Stimulated activated CD8-positive, alpha-beta memory T cell treated with anti-CD3 and anti-CD28 coated beads, Interleukin-4, amount 100 ng/mL, for 1 hour (primary cell): ENCODE measurements at places on chromosomes 5 and 9.

DNA sequence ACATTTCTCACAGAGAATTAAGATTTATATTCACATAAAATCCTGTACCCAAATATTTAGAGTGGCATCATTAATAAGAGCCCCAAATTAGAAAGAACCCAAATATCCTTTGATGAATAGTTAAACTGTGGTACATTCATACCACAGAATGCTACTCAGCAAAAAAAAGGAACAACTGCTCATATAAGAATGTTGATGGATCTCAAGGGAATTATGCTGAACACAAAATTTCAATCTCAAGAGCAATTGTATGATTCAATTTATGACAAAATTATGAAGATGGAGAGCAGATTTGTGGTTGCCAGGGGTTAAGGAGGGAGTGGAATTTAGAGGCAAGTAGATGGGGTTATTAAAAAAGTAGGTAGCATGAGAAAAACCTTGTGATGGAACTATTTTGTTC, 4.5 kb upstream of the PAIP1 start:
- no peak for DNase-seq

GRCh38 chr5:54305737-54306136, 4.6 kb downstream of the ARL15 start:
- DNase-seq, result no peak

DNA sequence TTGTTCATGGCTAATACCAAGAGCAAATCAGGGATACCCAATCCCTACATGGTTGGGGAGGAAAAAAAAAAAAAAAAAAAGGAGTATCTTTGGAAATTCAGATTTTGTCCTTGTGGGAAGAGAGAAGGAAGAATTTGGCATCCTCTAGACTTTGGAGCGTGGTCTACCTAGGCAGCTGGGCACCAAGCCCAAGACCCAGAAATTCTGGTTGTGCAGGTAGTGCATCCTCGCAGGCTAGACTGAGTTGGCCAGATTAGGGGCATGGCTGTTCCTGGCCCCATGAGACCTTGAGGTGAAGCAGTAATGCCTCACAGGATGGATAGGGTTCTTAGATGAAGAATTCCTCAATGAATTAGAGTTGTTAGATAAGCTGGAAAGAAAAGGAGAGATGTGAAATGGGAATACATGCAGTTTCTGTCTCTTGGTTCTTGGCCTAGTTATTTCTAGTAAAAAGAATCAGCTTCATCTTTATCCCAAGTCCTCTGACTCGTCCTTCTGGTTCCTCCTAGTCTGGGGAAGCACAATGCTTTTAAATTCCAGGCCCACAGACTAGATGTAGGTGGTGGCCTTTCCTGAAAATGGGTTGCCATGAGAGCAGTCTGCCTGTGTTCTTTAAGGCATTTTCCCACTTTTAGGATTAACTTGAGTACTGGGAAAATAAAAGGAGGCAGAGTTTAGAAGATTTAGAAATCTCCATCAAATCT, 140.5 kb upstream of the RUSC2 start:
- DNase-seq, result no peak

GRCh38 chr5:1322036-1322900, 22.6 kb downstream of the CLPTM1L start:
- DNase-seq, result no peak

DNA sequence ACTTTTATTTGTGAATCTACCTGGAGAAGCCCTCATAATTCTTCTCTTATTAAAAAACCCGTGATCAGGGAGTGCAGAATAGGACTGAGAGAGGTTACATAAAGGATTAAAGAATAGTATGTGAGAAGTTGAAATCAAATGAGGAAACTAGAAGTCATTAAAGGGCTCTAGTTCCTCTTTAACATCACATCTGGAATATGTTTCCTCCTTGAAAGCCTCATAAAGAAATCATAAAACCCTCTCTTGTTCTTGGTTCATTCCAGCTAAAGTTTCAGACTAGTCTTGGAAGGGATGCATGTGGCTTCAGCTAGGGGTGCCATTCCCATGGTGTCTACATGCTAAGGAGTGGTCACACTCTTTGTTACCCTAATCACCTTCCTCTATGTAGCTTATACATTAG, 5.7 kb upstream of the C5orf46 start:
- no peak for DNase-seq

GRCh38 chr9:75814667-75815066, 75.8 kb upstream of the PCSK5 start:
- DNase-seq, result no peak

DNA sequence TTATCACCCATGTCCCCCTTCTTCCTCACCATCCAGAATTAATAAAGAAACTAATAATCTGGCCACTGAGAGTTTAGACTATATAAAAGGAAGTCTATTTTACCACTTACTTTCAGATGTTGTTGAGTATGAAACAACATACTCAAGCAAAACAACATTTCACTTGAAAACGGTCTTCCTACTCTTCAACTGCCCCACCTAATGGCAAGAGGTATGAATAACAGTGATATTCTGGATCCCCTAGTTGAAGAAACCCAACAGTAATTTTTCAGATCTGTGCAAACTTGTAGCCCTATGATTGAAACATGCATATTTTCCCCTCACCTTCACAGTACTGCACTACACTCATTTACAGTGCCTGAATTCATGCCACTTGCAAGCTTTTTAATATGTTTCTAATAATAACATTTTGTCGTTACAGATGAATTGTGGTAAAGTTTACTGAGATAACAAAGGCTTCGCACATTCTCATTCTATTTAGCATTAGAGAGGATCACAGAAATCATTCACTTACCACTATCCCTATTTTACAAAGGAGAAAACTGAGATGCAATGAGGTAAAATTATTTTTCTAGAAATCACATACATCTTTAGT, 267.9 kb upstream of the PDE4D start:
- no peak for DNase-seq

DNA sequence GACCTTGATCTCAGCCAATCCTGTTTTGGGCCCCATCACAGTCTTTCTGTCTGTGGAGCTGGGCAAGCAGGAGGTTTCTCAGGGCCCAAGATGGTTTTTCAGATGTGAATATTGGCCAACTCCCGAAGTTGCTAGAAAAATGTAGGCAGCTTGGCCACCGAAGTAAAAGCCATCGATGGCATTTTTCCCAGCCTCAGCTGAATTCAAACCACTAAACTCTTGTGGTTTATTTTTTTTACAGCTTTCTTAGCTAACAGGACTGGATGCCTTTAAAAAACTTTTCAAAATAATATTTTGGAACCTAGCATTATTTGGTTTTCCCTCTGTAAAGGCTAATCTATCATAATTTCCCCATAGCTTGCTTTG, 102.5 kb upstream of the ERCC6L2 start:
- DNase-seq, result no peak

GRCh38 chr5:14775857-14776256, 95.7 kb downstream of the ANKH start:
- DNase-seq, result no peak

DNA sequence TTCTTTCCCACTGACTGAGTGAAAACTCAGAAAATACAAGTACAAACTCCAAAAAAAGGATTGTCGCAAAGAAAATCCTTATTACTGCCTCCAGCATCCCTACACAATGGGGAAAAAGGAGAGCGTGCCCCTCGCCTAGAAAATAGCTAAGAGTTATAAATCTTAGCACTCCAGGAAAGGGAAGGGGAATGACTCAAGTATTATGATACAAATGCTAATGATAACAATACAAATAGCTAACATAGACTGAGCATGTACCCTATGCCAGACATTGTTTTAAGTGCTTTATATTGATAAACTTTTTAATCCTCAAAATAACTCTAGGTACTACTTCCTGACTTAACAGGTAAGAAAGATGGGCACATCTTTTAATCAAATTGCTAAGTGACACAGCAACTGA, 70.8 kb upstream of the VCAN start:
- no peak for DNase-seq

DNA sequence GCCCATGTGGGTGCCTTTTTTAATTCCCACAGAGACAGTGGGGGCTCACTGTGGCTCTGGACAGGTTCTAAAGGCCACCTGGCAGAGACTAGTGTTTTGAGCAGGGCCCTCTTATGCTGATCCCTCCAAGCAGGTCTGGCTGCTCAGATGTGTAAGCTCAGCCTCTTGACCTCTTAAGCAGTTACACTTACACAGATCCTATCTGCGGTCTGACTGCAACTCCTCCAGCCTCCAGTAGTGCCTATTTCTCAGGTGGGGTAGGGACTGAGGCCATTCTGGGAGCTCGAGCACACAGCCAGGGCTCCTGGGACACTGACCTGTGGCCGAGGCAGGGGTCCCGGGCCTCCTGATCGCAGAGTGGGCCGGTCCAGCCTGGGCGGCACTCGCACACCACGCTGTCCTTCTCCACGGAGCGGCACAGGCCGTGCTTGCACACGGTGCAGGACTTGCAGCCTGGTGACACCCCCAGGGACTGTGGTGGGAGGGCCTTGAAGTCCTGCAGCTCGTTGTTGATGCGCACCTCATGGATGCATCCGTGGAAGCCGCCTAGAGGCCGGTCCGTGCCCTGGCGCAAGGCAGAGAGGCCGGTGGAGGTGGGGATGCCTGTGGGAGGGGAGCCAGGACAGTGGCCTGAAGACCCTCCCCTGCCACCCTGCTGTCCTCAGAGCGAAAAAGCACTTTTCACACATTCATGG, 91.9 kb upstream of the PANK3 start:
- no peak for DNase-seq

DNA sequence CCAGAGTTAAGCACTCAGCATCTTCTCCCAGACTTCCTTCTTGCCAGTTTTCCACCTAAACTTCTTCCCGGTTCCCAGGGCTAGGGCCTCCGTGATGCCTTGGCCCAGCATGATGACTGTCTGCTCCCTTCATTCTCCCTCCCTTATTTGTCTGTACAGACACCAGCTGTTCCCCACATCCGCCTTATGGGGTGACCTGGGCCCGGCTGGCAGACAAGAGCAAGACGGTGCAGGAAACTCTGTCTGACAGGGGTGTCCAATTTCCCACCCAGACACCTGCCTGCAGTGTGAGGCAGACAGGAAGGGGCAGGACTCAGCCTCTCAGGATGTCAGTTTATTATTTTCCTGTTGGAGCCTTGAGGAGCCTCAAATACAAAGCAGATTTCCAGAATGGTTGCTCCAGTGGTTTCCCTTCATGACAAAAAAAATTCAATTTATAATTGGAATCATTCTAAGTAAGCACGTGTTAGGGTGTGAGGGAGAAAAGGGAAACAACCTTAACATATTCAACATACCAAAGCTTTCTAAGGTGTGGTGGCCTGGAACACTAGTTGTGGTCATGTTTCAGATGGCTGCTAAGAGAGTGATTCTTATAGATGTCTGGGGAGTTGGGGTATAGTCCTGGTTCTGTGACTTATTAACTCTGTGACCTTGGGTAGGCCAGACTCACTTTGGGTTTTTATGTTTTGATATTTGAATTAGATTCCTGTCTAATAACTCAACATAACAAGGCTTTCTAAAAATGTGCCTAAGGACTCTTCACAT, 234.5 kb downstream of the PAPPA start:
- no peak for DNase-seq

DNA sequence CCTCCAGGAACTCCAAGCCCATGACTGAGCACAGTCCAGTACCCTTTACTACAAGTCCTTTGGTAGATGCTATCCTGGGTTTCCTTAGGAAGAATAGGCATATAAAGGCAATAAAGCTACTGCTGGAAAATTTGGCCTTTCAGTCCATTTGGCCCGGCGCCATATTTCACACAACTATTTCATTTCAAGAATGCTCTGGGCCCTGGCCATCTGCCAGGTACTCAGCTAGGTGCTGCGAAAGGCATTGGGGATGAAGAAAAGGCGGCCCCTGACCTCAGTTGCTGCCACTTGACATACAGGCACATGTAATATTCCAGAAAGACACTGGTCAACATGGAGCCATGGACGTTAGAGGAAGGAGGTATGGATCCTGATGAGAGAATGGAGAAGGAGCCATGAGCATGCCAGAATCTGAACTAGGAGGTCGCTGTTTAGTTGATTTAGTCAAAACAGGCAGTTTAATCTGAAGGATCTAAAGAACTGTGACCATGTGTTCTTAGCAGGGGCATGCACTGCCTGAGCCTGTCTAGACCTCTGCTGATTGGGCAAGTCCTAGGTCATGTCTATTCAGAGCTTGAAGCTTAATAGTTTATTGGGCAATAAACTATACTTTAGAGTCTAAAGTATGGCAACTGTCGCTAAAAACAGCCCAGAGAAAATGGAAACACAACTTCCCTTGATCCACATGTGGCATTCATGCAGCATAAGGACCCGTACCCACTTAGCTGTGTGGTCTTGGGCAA, 149.3 kb downstream of the MELK start:
- DNase-seq, result no peak

GRCh38 chr5:38613992-38614836, 57.8 kb upstream of the LIFR start:
- no peak for DNase-seq

- no peak for DNase-seq
Measured at GRCh38 chr9:93968451-93969327, 13.5 kb upstream of the BARX1 start.

DNA sequence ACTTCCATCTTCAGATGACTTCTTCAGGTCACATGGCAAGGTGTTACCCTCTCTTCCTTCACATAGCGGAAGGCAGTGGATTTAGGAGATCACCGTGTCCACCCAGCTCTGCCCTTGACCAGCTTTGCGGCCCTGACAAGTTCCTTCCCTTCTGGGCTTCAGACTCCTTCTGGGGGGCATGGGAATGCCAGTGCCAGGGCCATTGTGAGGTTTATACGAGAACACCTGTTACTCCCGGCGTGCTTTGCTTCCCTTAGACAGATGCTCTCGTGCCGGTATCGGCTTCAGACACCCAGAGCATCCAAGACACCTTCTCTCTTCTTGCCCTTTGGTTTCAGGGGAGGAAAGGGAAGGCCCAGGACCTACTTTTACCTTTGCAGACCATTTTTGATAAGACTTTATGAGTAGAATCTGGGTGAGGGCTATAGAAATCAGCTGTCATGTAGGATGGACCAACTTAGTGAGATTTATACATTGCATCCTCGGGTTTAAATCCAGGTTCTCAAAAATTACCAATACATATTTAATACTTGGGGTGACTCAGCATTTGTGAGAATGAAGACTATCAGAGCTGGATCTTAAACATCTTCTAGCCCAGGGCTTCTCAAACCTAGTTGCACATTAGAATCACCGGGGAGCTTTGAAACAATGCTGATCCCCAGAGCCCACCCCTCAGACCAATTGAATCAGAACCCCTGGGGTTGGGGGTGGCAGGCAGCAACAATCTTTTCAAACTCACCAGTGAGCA, 138.2 kb downstream of the MVB12B start:
- no peak for DNase-seq

- DNase-seq, result no peak
Measured at GRCh38 chr9:117021906-117022305, 334.8 kb downstream of the TRIM32 start.
